ENCODE measurements at places on chromosomes 16 and 17.
A peak's percentile ranks its signal among the peaks of the same experiment; 100 is the strongest.

DNA sequence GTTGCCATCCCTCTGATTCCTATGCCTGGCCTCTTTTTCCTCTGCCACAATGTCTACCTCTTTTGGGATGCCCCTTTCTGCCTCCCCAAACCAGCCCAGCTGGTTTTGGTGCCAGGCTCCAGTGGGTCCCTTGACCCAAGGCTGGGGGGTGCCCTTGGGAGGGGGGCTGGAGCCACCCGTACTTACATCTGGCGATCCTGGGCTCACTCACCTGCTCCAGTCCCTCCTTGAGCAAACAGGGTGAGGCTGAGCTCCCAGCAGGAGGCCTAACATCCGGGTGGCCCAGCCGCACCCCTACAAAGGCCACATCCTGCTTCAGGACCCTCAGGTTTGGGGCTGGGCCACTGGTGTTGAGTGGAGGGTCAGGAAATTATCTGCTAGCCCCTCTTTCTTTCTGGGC is 1.2 kb downstream of the ERN2 start:
- DNase-seq = no peak

DNA sequence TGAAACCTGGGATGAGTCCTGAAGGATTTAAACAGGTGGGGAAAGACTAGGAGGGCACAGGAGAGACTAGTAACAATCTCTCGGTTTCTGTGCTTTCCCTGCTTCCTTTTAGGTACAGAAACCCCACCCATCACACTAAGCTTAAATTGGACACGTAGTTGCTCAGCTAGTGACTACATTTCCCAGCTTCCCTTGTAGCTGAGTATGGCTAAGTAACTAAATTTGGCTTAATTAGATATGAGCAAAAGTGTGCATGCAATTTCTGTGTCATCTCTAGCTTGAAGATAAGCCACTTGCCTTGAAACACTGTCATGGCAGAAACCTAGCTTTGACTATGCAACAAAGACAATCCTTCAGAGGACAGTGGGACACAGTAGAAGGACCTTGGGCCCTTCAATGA is 36.5 kb downstream of the CACNG1 start:
- no peak for DNase-seq

DNA sequence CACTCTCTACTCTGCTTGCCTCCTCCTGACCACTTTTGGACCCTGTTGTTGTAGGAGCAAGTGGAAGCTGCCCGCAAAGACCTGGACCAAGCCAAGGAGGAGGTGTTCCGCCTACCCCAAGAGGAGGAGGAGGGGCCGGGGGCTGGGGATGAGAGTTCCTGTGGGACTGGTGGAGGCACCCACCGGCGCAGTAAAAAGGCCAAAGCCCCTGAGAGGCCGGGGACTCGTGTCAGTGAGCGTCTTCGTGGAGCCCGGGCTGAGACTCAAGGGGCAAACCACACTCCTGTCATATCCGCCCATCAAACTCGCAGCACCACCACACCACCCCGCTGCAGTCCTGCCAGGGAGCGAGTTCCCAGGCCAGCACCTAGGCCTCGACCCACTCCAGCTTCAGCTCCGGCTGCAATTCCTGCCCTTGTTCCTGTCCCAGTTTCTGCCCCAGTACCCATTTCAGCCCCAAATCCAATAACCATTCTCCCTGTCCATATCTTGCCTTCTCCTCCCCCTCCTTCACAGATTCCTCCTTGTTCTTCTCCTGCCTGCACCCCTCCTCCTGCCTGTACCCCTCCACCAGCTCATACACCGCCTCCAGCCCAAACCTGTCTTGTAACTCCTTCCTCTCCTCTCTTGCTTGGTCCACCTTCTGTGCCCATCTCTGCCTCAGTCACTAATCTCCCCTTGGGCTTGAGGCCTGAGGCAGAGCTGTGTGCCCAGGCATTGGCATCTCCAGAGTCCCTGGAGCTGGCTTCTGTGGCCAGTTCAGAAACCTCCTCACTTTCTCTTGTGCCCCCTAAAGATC is 11.0 kb upstream of the PHKG2 start:
- DNase-seq = no peak

DNA sequence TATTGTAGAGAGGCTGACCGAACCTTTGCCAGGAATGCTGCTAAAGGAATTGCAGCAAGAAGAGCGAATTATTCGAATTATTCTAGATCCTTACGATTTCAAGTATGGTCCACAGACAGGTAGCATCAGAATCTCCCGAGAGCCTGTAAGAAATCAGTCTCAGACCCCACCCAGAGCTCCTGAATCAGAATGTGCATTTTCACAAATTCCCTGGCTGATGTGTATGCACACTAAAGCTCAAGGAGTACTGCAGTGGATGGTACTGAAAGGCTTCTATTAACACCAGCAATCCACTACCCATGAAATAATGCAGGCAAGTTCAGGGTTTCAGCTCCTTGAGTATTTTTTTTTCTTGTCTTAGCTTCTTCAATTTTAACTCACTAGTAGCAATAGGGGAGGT is 49.4 kb downstream of the ZZEF1 start:
- DNase-seq = no peak

DNA sequence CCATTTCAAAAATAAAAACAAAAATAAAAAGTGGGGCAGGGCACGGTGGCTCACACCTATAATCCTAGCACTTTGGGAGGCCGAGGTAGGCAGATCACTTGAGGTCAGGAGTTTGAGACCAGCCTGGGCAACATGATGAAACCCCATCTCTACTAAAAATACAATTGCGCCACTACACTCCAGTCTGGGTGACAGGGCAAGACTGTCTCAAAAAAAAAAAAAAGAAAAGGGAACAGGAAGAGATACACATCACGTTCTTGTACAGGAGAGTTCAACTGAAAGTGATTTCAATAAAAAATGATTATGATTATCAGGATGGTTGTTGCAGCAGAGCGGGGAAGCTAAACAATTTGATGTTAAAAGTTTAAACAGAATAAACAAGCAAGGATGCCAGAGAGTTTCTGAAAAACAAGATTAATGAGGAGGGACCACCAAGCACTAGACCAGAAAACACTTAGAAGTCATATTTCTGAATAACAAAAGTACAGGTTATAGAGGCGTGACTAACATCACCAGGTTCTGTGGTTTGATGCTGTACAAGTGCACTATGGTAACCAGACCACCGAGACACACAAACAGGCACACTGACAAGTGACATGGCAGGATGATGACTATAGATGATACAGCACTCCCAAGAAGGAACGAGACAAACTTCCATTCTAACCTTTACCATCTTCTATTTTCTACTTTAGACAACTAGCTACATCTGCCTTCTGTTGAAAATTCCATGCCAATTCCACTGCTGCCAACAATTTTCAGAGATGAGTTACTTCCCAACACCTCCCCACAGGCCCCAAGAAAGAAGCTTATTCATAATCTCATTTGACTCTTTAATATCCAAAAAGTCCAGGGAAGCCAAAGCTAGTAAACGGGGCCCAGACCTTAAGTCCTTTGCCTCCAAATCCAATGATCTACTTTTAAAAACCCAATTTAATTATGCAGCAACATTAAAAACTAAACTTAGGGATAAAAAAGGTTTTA is 11.8 kb downstream of the DNAJA2 start:
- DNase-seq = no peak

DNA sequence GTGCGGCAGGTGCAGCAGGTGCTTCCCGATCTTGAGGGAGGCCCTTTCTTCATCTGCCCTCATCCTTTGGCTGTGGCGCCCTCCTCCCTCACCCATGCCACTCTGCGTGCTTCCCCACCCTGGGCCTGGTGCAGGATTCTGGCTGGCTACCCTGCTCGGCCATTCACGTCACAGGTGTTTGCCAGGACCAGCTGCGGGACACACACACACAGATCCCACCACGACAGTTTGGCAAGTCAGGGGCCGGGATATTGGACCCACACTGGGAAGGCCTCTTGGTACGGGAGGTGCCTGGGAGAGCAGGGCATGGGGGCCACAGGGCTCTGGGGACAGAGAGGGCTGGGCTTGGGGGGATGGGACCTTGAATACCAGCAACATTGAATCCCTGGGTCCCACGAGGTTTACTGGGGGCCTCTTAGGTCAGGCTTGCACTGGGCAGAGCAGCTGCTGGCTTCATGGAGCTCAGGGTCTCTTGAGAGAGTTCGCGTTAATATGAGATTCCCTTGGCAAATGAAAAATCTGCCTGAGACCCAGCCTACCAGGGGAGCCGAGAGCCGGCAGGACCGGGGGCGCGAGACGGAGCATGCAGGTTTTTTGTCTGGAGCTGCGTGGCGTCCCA is 15.1 kb downstream of the ADCY7 start:
- no peak for DNase-seq

DNA sequence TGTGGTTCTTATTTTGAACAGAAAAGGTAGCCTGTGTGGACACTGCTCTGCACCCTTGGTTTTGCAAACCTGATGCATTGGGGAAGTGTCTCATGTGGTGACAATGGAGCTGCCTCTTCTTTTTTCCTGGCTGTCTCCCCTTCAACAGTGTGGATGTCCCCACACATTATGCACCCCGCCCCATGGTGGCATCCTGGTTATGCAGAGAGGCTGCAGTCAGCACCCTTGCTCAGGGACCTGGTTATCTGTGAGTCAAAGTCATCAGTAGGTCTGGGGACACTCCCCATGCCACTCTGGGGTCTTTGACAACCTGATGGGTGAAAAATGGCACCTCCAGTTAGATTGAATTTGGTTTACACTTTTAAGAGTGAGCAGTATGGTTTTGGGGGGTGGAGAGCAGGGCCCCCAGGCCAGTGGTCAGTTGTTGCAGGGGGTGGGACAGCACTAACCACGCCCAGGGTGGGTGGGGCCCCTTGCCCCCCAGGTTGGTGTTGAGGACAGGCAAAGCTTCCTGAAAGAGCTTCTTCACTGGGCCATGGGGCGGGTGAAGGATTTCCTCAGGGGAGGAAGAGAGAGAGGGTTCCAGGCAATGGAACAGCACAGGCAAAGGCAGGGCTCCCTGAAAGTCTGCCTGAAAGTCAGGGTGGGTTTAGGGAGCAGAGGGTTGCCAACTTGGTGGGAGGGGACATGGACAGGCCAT is 24.6 kb upstream of the KCNJ12 start:
- DNase-seq = no peak

DNA sequence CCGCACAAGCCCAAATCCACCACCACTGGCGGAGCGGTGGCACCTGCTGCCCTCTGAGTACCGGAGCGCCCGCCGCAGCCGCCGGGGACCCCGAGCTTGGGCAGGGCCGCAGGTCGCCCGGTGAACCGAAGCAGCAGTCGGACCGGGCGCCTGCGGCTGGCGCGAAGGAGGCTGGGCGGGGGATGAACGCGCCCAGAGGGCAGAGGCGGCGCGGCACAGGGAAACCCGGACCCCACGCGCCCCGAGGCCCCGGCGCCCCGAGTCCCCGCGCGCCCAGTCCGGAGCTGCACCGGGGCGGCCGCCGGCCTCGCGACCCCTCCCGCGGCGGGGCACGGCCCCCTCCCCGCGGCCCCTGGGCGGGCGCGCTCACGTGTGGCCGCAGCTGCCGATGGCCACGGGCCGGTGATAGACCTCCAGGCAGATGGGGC is 393 bp downstream of the RNF166 start:
- DNase-seq = no peak

GRCh38 chr17:63086483-63087185 is 120.6 kb downstream of the TANC2 start:
- DNase-seq = no peak

- DNase-seq = no peak
These were observed 58.3 kb upstream of the LGALS9 start for GRCh38 chr17:27572665-27573064.

GRCh38 chr17:70365091-70365583 is 195.8 kb downstream of the KCNJ2 start:
- no peak for DNase-seq

GRCh38 chr17:60594734-60595133 is 5.3 kb upstream of the PPM1D start:
- DNase-seq = no peak

- DNase-seq = peak; percentile 95
These were observed at the start of gene ANTKMT for GRCh38 chr16:720990-721764. ANTKMT (plus strand) TSS chr16:721146; CDS start chr16:721275, 129 bp downstream.

DNA sequence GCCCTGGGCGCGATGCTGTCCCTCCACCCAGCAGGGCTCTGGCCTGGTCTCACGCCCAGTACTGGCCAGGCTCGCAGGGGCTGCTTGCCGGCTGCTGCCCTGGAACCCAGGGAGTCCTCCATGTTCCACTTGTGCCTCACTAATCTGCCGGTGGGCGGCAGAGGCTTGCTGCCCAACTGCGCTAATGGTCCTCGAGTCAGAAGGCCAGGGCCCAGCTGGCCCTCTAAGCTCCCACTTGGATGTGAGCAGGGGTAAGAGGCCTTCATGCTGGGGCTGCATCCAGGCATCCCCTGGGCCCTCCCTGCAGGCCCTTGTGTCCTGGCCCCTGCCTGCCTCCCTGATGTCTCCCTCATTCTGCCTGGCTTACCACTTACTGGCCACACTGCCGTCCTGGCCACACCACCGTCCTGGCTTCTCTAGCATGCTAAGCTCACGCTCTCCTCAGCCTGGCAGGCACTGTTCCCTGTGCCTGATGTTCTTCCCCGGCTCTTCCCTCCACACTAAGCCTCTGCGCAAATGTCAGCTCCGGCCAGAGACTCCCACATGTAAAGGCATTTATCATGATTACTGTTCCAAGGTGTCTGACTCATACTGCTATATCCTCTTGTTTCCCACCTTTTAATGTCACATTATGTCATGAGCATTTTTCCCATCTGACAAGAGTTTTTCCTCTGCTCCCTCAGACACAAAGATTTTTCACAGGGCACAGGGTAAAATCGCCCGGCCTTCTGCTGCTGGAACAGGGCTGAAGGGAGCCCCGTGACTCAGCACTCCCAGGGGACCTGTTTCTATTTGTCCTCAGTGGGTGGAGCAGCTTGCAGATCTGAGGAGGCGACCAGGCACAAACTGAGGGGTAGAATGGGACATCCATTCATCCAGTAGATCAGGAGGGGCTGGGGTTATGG is 15.9 kb downstream of the B9D1 start:
- peak; percentile 78 for DNase-seq

DNA sequence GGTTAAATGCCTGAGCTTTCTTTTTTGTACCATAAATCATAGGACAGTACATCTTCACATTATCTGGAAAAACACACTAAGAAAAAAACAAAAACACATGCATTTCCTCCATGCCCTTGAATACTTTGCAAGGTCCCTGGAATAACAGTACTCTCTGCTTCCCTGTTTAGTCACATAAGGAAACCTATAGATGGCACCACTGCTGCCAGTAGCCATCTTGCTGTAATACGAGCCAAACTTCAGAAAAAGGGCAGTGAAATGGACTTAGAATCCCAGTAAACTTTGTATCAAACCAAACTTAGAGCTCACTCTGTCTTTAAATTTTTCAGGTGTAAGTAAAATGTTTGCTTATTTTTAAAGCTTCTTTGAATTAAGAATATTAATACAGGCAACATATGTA is 435.5 kb downstream of the KCNJ2 start:
- DNase-seq = no peak

DNA sequence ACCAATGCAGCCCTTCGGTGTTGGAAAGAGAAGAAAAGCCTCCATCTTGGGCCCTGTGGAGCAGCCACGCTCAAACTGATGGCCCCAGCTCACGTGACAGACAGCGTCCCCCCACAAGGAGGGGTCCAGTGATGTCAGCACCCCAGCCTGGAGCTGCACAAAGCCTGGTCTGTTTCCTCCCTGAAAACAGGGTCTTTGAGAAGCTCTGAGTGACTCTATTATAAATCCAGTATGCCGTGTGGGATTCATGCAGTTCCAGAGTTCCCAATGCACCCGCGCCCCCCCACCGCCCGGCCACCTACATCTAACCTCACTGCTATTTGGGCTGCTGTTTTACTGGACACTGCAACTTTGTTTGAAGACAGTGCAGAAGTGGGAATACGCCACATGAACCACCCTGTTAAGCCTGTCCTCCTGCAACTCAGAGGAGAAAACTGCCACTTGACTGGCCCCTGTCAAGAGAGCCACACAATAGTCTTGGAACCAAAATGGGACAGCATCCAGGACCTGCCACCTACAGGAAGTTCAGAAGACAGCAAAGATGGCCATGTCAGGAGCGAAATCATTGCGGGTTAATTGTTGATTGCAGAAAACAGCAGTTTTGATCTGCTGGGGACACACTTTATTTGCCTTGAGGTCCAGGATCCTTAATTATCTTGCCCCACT is 33.1 kb downstream of the PMP22 start:
- DNase-seq = no peak

Measured in Caki2 (cell line).